ENCODE measurements at places on chromosomes 4 and X.

- no peak for DNase-seq
These were observed 472.4 kb upstream of the NWD2 start for GRCh38 chr4:36772154-36772516.

DNA sequence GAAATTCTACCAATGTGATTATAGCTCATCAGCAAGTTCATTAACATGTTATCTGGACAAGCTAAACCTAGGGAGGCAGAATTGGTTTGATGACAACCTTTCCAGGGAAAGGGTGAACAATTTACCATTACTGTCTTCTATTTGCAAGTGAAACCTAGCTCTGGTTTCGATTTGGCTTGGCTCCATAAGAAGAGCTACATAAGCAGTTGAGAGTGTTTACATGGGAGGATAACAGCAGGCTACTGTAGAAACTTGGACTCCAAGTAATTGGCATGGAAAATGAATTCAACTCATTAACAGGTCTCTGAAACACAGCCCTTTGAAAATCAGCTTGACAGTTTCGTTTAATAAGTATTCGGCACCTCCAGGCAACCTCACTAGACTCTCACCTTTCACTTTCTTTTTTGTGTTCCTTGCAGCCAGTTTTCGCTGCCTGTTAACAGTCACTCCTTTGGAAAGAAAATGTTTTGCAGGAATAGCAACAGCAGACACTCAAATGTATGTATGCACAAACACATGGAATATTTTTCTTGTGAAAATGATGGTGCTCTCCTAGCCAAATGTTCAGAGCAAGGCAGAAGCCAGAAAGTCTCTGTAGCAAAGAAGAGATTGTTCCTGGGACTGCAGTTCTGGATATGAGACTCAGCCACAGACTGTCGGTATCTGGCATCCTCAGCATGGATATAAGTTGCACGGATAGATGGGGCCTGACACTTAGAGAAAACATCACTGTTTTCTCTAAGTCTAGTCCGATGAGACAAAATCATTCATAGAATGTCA is 27.5 kb downstream of the POU3F4 start:
- peak; percentile 33 for DNase-seq

DNA sequence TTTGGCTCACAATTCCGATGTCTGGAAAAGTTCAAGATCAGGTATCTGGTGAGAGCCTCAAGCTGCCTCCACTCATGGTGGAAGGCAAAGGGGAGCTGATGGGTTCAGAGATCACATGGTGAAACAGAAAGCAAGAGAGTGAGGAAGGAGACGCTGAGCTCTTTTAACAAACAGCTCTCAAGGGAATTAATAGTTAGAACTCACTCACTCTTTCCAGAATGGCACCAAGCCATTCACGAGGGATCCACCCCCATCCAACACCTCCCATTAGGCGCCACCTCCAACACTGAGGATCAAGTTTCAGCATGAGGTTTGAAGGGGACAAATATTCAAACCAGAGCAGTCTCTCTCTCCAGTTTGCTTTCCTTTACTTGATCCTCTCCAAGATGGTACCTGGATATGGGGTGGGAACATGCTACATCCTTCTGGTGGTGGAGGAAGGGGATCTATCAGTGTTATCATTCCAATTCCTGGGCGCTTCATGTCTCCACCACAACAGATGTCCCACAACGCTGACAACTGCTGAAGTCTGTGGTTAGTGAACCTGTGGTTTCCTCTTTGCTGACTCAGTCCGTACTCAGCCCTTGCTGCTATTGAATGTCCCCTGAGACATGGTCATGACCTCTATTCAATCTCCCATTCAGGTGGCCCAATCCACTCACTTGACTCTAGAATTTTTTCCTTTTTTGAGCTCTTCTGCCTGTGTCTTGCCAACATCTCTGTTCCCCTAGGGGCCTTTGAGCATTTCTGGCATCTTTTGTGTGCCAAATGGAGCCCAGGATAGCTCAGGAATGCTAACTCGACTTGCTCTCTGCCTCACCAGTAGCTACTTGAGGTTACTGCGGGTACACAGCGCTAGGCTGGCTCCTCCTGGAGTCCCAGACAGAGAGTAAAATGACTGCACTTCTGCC is 395.2 kb downstream of the MID1IP1 start:
- peak; percentile 19 for DNase-seq

- DNase-seq: no peak
These were observed 24.8 kb downstream of the IL13RA1 start for GRCh38 chrX:118751950-118752783.

- DNase-seq: no peak
These were observed 171.7 kb downstream of the PDGFRA start for GRCh38 chr4:54400802-54401201.

DNA sequence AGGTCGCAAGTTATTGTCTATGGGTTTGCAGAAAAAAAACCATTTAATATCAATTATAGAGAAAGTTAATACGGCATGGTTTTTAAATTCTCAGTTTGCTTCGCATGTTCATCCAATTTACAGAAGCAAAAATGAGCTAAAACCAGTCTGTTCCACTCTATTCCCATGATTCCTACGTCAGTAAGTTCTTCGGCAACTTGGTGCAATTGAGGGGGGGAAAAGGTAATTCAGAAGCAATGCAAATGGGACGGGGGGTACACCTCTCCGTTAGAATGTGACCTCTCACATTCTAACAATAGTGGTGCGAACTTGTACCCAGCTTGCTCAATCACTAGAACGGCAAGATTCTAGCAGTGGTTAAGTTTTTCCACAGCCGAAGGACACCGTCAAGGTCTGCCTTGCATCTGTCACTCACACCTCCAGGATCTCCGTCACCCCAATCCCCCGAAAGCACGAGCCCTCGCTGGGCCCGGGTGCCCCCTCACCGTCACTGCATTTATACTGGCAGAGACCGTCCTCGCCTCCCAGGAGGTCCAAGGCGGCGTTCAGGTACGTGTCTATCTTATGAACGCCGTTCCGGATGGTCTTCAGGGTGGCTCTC is 653 bp downstream of the PLA2G12A start:
- DNase-seq: no peak

DNA sequence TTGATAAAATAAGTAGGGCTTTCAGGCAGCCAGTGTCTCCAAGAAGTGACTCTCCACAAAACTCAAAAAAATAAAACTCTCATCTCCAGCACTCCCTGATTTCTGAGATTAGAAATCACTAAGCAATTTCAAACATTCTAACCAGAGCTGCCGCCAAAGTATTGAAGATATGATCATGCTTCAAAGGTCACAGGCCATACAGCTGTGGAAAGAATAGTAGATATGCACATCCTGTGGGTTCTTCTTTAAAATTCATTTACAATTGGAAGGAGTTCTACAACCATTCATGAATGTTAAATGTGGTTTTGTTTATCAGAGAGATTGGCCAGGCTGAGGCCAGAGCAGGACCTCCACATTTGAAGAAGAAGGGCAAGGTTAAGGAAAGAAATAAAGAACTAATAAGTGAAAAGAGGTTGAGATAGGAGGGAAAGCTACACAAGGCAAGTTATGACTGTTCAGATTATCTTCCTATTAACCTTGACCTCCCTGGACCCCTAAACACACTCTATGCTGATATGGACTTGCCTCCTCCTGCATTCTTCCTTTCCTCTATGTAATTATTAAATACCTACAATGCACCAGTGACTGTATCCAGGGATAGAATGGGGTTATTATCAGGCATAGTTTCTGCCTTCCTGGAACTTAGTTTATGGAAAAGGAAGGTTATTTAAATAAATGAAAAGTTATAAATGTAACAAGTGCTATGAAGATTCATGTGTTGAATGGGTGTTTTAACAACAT is 56.4 kb downstream of the USP38 start:
- DNase-seq: no peak

DNA sequence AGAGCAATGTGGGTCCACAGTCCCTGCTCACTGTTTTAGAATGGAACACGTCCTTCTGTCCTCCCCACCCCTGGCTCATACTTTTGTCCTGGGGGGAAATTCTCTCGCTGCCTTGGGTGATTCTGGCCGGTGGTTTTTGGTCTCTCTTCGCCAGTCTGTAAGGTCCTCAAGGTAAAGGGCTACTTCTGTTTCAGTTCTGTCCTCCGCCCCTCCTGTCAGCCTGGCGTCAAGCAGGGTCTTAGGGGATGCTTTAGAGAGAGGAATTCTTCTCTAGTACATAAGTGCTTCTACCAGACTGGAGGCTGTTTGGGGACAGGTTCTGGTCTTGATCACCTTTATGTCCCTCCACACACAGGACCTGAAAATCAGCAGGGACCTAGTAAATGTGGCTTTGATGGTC is 617 bp upstream of the MRFAP1L1 start:
- DNase-seq: no peak
